ENCODE measurements at places on chromosomes 6 and 20.

DNA sequence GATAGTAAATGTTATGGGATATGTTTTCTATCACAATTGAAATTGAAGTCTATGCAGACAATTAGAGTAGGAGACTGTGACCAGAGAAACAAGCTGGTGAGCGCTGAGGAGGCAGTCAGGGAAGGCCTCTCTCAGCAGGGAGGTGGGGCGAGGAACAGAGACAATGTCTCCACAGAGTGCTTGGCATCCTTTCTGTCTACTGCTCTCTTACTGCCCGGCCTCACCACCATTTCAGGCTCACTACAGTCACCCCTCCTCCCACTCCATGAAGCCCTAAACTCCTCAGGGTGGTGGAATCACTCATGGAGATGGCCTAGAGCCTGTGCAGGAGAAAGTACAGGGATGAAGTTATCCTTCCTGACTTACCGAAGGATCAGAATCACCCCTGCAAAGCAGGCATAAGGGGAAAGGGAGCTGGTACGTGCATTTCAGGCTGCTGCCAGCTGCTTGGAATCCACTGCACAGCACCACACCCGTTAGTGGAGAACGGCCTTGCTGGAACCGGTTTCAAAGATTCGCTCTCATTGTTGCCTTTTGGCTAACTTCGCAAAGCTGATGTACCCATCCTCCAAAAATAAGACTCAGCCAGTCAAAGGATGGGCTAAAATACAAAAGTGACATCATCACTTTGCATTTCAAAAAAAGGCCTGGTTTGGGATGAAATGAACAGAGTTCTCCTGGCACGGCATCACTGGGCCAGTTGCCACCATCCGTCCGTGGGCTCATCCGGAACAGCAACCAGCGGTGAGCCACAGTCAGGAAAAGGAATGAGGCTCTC, 67.3 kb downstream of the SLC22A23 start:
- DNase-seq: no peak

DNA sequence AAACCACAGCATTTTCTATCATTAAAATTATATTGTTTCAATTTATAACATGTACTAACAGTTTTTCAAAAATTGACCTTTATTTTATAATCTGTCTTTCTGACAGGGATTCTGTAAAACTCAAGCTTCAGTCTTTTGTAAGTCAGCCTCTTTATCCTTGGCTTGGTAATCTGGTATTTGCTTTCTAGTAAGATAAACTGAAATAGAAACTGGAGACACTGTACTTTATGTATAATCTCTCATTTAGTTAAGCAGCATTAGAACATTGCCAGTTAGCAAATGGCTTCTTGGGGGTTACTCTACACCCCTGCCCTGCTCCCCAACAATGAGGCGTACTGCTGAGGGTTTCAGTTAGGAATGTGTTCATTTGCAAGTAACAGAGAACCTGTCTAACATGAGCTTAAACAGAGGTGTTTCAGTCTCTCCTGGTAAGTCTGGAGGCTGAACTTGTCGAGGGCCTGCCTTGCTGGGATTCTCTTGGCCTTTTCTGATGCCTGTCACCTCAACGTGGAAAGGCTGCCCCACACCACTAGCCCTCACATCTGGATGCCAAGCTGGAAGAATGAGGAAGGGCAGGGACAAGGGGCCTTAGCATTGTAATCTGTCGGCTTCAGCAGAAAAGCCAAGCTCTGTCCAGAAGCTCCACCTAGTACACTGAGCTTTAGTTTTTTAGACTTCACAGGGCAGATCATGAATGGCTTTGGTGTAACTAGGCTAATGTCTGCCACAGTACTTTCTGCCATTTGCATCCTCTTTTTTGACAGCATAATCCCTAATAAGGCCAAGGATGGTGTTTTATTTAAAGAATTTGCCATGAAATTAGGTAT, 34.8 kb downstream of the SH3BGRL2 start:
- no peak for DNase-seq

GRCh38 chr6:1825277-1825676, 215.6 kb downstream of the FOXC1 start:
- no peak for DNase-seq

GRCh38 chr6:150072201-150072600, 3.3 kb upstream of the ULBP3 start:
- DNase-seq: peak; percentile 35

DNA sequence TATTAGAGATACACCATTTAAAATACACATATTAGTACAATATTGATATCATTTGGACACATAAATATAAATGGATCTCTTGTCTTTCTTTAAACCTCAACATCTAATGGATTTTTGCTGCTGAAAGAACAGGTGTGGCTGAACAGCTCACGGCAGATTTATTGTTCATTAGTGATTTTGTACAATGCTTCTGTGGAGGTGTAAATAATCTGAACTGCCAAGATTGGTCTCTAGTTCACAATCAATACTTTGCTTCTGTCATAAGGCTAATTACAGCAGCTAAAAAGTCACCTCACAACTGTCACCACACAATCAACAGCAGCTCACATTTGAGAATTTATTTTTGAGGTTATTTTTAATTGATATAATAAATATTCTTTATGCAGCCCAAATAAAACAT, 162.0 kb upstream of the SIM1 start:
- DNase-seq: no peak

DNA sequence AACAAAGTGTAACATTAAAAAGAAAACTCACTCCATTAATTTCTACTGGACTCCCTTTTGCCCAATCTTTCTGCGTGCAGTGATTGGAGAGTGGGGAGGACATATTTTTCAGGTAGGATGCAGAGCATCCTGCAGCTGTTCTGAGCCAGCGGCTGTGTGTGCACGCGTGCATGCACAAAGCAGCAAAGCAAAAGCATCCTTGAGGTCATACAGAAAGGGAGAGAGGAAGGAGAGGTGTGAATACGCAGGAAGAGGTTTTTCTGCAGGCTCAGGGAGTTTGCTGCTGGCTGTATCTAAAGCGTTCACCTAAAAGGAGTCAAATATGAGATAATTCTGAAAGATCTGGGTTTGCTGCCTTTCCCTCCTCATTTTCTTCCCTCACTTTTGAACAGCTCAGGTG, 108.4 kb downstream of the HUS1B start:
- DNase-seq: no peak

- no peak for DNase-seq
These were observed 30.8 kb upstream of the MPC1 start for GRCh38 chr6:166413491-166413951.

DNA sequence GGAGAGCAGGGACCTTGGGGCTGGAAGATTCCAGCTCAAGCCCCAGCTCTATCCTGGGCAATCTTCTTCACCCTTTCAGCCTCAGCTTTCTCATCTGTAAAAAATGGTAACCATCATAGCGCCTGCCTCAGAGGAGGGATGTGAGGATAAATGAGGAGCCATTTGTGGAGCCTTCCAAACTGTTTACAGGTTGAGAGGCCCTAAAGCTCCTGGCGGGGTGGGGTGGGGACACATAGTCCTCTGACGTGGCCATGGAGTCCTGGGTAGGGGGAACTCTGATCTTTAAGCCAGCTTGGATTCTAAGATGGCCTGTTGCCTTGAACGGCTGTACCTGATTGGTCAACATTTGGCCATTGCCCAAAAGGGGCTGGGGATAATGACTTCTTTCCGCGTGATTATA, 111.1 kb downstream of the TOX2 start:
- DNase-seq: no peak

GRCh38 chr20:11686820-11687543, 230.7 kb upstream of the BTBD3 start:
- DNase-seq: peak; percentile 3

GRCh38 chr6:56786256-56786655, 143.6 kb upstream of the DST start:
- no peak for DNase-seq

DNA sequence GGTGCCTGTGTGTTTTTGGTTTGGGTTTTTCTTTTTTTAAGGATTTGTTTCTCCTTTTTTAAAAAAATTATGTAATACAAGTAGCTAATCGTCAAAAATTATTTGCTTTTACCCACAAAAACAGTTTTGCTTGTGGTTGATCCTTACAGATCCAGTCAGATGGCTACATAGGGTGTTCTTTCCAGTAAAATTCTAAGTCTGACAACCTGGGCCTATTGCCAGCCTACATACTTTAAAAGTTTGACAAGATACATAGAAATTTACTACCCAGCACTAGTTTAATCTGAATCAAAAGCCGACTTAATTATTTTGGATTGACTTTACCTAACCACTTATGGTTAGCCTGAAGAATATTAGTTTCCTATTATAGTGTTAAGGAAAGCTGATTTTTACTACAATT, 2.1 kb upstream of the SOX4 start:
- no peak for DNase-seq

- no peak for DNase-seq
These were observed 146.6 kb downstream of the ANKRD60 start for GRCh38 chr20:58081846-58082245.

DNA sequence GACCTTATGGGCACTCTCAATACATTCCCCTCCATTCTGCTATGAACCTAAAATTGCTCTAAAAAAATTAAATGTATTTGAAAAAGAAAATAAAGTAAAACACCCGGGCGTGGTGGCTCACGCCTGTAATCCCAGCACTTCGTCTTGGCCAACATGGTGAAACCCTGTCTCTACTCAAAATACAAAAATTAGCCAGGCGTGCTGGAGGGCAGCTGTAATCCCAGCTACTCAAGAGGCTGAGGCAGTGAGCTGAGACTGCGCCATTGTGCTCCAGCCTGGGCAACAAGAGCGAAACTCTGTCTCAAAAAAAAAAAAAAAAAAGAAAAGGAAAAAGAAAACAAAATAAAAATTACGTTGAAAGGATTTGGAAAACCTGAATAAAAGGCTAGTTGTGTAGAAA, 60.5 kb downstream of the CD164 start:
- no peak for DNase-seq

DNA sequence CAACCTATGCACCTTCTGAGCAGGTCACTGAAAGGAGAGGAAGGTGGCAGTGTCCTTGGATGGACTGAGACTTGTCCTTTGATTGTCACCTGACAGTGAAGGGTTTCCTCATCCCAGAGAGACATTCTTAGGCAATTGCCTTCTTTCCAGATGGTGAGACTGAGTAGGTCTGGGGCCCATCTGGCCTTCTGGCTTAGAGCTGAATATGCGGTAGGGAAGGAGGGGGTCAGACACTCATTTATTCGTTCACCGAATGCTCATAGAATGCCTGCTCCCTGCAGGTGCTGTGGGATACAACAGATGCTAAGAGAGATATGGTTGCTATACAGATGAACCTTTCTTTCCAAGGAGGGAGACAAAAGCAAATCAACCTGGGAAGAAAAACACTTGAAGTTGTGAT, 76.8 kb downstream of the BMP6 start:
- no peak for DNase-seq

DNA sequence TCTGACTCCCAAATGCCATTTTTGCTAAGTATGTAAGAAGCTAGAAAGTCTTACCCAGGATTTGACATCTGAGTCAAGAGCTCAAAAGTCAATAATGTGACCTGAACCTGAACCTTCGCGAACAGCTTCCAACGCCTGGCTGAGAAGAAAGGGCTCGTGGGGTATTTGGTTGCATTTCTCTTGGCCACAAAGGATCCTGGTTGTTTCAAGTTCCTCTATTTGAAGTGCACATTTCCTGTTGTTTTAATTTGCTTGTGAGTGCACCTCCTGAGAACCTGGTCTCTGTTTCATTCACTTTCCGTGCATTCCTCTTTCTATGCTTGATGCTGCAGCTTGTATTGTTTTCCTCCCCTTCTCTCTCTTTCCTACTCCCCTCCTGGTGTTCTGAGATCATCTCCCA, 212.5 kb downstream of the FOXA2 start:
- DNase-seq: peak; percentile 33

DNA sequence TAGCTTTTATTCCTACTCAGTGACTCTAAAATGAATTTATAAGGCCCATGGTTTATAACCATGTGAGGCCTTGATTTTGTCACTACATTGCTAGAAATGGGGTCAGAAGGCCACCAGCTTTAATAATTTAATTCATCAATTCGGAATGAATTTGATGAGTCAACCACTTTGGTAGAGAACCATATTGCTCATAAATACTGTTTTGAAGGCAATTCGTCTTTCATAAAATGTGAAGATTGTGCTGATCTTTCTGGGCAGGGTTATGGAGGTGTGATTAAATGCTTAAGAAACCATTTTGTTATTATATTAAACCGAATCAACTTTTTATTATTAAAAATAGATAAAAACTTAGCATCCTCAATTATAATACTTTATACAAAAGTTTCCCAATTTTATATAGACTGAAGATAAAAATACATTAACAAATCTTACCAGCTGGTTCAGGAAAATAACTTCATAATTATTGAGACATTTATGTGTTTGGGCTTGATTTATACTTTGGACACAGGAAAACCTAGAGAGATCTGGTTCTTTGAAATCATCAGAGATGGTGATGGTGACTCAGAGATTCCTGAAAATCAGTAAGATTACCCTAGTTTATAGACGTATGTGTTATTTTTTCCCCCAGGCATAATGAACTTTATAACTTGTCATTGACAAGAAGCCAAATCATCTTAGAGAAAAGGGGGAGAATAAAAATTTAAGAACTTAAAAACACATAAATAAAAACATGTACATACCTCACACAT, 10.6 kb downstream of the HCRTR2 start:
- no peak for DNase-seq

DNA sequence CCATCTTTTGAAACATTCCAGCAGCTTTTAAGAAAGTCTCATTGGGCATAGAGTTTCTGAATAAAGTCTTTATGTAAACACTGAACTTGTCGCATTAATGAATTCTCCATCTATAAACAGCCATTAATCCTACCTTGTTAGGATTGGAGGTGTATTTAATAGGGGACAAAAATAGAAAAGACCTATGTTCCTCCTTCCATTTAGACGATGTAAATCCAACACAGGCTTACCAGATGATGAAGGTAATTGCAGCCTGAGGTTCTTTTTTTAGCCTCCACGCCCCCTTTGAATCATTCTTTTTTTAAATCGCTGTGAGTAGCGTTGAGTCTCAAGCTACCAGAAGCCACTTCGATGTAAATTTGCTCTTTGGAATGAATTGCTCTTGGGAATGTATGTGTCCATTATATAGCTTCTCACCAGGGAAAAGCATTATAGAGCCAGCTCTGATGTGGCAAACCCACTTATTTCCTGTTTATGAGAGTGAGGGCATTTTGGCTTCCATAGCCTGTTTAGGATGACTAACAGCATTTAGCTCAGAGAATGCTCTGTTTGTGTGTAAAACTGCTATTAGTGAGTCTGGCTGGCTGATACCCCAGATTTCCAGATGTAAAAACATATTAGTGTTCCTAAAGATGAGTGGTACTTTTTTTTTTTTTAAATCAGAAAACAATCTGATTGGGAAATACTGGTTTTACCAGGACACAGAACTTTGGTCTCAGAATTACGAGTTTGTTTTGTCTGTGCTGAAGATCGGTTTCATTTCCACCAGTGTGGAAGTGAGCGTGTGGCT, 74.9 kb upstream of the CLDN20 start:
- DNase-seq: no peak

GRCh38 chr6:41054511-41054910, 1.5 kb downstream of the APOBEC2 start:
- DNase-seq: no peak

GRCh38 chr6:157337751-157338150, 14.4 kb upstream of the TMEM242 start:
- no peak for DNase-seq

GRCh38 chr6:142482974-142483373, 181.2 kb downstream of the ADGRG6 start:
- DNase-seq: no peak

All from hematopoietic multipotent progenitor cell treated with erythropoietin and hydrocortisone succinate and interleukin-3 and kit ligand, for 6 days (in vitro differentiated cells).